ENCODE measurements at places on chromosomes 7 and 10. TPM values are rescaled to one million over a fixed set of nuclear protein-coding genes. Genes with fewer than 3 reads are reported as not detected.

HECW1 gene
- under 0.01 TPM for total RNA-seq

HOXA13 gene
- under 0.01 TPM for total RNA-seq

FEZF1 gene
- total RNA-seq: not detected

GRCh38 chr7:53531-53930 is 138.8 kb upstream of the FAM20C start:
- no peak for DNase-seq

DNA sequence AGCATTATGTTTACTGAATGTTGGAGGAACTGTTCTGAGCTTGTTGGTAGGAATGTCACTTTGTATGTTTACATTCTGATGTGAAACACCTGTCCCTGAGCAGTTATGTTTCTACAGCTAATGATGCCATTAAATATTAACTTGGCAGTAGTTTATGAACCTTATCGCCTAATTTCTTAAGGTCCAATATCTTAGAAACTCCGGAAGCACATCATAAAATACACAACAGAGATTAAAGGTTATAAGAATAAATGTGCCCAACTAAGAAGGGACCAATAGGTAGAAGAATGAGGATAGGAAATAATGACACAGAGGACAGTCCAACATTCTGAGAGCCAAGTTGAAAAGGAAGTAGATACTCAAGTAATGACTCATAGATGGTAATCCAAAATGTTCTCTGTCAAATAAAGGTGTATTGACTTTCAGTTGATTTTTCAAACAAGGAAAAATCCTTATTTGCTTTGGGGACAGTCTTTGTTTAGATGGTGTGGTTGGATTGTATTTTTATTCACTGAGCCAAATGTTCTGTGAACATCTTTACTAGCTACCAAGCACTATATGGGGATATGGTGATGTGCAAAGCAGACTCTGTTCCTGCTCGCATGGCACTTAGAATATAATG is 31.9 kb downstream of the LCOR start:
- peak; percentile 73 for DNase-seq

DNA sequence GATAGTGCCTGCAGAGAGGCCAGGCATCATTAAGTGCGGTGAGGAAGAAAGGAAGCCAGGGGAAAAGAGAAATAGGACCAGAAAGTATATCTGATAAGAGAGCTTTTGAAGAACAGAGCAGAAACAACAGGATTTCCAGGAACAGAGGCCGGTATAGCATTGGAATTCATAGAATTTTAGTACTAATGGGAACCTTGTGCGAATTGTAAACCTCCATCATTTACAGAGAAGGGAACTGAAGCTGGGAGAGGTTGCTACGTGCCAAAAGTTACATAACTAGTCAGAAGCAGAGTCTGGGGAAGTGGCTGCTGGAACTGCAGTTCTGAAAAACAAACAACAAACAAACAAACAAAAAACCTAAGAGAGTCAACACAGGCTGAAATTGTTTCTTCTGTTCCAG is 5.4 kb upstream of the ZMYND11 start:
- DNase-seq: no peak

- DNase-seq: no peak
Measured at GRCh38 chr7:859359-860030, 16.9 kb upstream of the GET4 start.

- DNase-seq: no peak
Measured at GRCh38 chr10:49331431-49331830, 32.5 kb downstream of the C10orf71 start.

Measured in bronchial epithelial cell (primary cell).